ENCODE measurements at places on chromosomes 7 and 10.

- H3K27me3 ChIP-seq: no peaks in the 10 kb centered on the region
- H3K4me1 ChIP-seq: no peaks in the 10 kb centered on the region
- H3K27ac ChIP-seq: no peak overlapping the region
- DNase-seq: no peak
- H3K4me3 ChIP-seq: no peak overlapping the region
- H3K36me3 ChIP-seq: no peaks in the 10 kb centered on the region
Observed at GRCh38 chr7:13072014-13072413, 384.6 kb downstream of the ARL4A start.

GRCh38 chr7:13016592-13017332 lies 329.3 kb downstream of the ARL4A start:
- H3K27ac ChIP-seq: peak overlapping the region; percentile 41
- no peaks in the 10 kb centered on the region for H3K27me3 ChIP-seq
- H3K4me1 ChIP-seq: no peaks in the 10 kb centered on the region
- DNase-seq: peak; percentile 76
- no peaks in the 10 kb centered on the region for H3K36me3 ChIP-seq

- no peaks in the 10 kb centered on the region for H3K27me3 ChIP-seq
- H3K4me1 ChIP-seq: no peaks in the 10 kb centered on the region
- no peak overlapping the region for H3K4me3 ChIP-seq
- H3K27ac ChIP-seq: no peak overlapping the region
Observed at GRCh38 chr10:16653224-16653623, 131.5 kb upstream of the C1QL3 start.

GRCh38 chr10:105837951-105838350 lies 1196.9 kb downstream of the SORCS3 start:
- H3K4me1 ChIP-seq: no peaks in the 10 kb centered on the region
- no peak overlapping the region for H3K4me3 ChIP-seq
- H3K36me3 ChIP-seq: no peaks in the 10 kb centered on the region
